Activated T-helper 2 cell treated with anti-CD3 and anti-CD28 coated beads, Interferon-gamma antibody, Interleukin-2, Interleukin-4, amounts not matched to agents 10 μg/mL and 5 μg/mL and 100 μg/mL, durations not matched to agents 14 hours and 24 hours and 36 hours (primary cell): ENCODE measurements at places on chromosomes 1 and 21. TPM values are rescaled to one million over a fixed set of nuclear protein-coding genes. Genes with fewer than 3 reads are reported as not detected.

The ARHGEF16 gene
- total RNA-seq = not detected in 2 replicates

The ALX3 gene
- total RNA-seq = not detected in 2 replicates

The TMEM52 gene
- total RNA-seq = 0.94 and 1.2 TPM in 2 replicates

The OR2T33 gene
- not detected in 2 replicates for total RNA-seq

The AQP10 gene
- not detected in 2 replicates for total RNA-seq

The YTHDF2 gene
- total RNA-seq = 88.2 and 98.4 TPM in 2 replicates

The ACTL8 gene
- not detected in 2 replicates for total RNA-seq

The LINGO4 gene
- total RNA-seq = not detected in 2 replicates

The PIK3C2B gene
- 16.9 and 18.5 TPM in 2 replicates for total RNA-seq

The CFAP126 gene
- not detected in 2 replicates for total RNA-seq

The ABCG1 gene
- 5.7 and 8.0 TPM in 2 replicates for total RNA-seq

The FAM163A gene
- not detected in 2 replicates for total RNA-seq

The PTGS2 gene
- total RNA-seq = 109 and 112 TPM in 2 replicates

The LIN28A gene
- total RNA-seq = not detected in 2 replicates

The SIK1 gene
- 5.6 and 7.1 TPM in 2 replicates for total RNA-seq

The C1orf94 gene
- total RNA-seq = not detected in 2 replicates

The WDR64 gene
- not detected in 2 replicates for total RNA-seq

The BTBD8 gene
- total RNA-seq = 1.4 and 2.4 TPM in 2 replicates

The CFAP107 gene
- total RNA-seq = not detected in 2 replicates

The RASSF5 gene
- total RNA-seq = 180 and 182 TPM in 2 replicates

The PGLYRP4 gene
- not detected in 2 replicates for total RNA-seq

The SERINC2 gene
- total RNA-seq = 0.21 and 0.27 TPM in 2 replicates

The TMEM63A gene
- 32.5 and 33.5 TPM in 2 replicates for total RNA-seq

The PTPN22 gene
- 57.8 and 58.8 TPM in 2 replicates for total RNA-seq

The PRAMEF1 gene
- total RNA-seq = not detected in 2 replicates

The RGS13 gene
- total RNA-seq = not detected in 2 replicates

The CR1L gene
- not detected in 2 replicates for total RNA-seq

The HTR6 gene
- not detected in 2 replicates for total RNA-seq

The FCRL1 gene
- not detected in 2 replicates for total RNA-seq

The NPHS2 gene
- total RNA-seq = not detected in 2 replicates

The CD1B gene
- not detected in 2 replicates for total RNA-seq

The SLC44A3 gene
- total RNA-seq = not detected in 2 replicates

The FMO3 gene
- not detected in 2 replicates for total RNA-seq

The PADI4 gene
- not detected in 2 replicates for total RNA-seq

The HORMAD1 gene
- 0.27 TPM in 1 of 2 replicates, not detected in the other for total RNA-seq

The ABL2 gene
- 7.7 and 8.5 TPM in 2 replicates for total RNA-seq

The ZSCAN20 gene
- total RNA-seq = 2.6 and 4.1 TPM in 2 replicates

The CNR2 gene
- 0.05 and 0.07 TPM in 2 replicates for total RNA-seq

The ADGRL4 gene
- total RNA-seq = not detected in 2 replicates

The EMC1 gene
- 54.0 and 57.4 TPM in 2 replicates for total RNA-seq

The IGFN1 gene
- not detected in 2 replicates for total RNA-seq

The PLEKHG5 gene
- 1.1 and 1.6 TPM in 2 replicates for total RNA-seq

The TBX19 gene
- 6.5 and 7.6 TPM in 2 replicates for total RNA-seq

The GJB4 gene
- total RNA-seq = not detected in 2 replicates

The RNF2 gene
- 25.7 and 30.6 TPM in 2 replicates for total RNA-seq

The PIAS3 gene
- total RNA-seq = 21.1 and 21.3 TPM in 2 replicates

The GJB3 gene
- not detected in 2 replicates for total RNA-seq

The FOXO6 gene
- 0.11 and 0.16 TPM in 2 replicates for total RNA-seq

The PPIAL4G gene
- total RNA-seq = 0.05 TPM in 1 of 2 replicates, not detected in the other

The MPL gene
- not detected in 2 replicates for total RNA-seq

The RABGAP1L gene
- 28.8 and 31.5 TPM in 2 replicates for total RNA-seq

The UBL4B gene
- total RNA-seq = not detected in 2 replicates

The KDF1 gene
- total RNA-seq = not detected in 2 replicates

The ARHGEF2 gene
- total RNA-seq = 211 and 216 TPM in 2 replicates
